ENCODE measurements at places on chromosomes 1 and 21. TPM values are rescaled to one million over a fixed set of nuclear protein-coding genes. Genes with fewer than 3 reads are reported as not detected.

DNA sequence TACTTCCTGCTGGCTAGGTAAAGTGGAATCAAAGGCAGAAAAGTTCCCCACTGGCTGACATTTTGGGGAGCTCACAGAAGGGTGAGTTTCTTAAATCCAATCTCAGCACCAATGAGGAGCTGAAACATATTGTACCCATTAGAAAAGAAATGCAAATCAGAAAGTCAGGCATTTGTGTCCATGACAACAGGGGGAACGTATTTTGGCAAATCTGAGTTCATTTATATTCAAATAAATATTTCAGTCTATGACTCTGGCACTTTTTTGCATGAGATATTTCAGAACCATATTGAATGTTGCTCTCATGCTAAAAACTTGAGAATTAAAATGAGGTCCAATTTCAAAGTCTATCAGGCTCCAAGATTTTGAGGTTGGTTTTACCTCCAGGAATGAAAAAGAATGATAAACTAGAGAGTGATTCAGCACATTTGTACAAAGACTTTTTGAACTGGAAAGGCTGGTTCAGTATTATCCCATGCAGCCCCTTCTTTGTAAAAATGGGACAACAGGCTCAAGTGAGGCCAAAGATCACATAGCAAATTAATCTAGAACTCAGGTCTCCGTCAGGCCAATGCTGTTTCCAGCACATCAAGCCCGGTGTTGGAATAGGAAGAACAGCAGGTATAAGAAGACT is 202.2 kb downstream of the RRAGC start:
- H3K27me3 ChIP-seq = peaks cover 15% of the 10 kb centered on the region
- H3K4me3 ChIP-seq = no peak overlapping the region
- no peaks in the 10 kb centered on the region for H3K36me3 ChIP-seq
- no peaks in the 10 kb centered on the region for H3K4me1 ChIP-seq

The CCDC185 gene
- total RNA-seq = not detected

- no peak overlapping the region for H3K4me3 ChIP-seq
- peak overlapping the region; percentile 90 for H3K27ac ChIP-seq
- H3K4me1 ChIP-seq = peaks cover 18% of the 10 kb centered on the region
- DNase-seq = no peak
- no peaks in the 10 kb centered on the region for H3K27me3 ChIP-seq
- H3K36me3 ChIP-seq = no peaks in the 10 kb centered on the region
These were observed 2.6 kb downstream of the GUK1 start for GRCh38 chr1:228142701-228143136.

The PPIE gene
- 41.3 TPM for total RNA-seq

The SERTAD4 gene
- total RNA-seq = 47.9 TPM

DNA sequence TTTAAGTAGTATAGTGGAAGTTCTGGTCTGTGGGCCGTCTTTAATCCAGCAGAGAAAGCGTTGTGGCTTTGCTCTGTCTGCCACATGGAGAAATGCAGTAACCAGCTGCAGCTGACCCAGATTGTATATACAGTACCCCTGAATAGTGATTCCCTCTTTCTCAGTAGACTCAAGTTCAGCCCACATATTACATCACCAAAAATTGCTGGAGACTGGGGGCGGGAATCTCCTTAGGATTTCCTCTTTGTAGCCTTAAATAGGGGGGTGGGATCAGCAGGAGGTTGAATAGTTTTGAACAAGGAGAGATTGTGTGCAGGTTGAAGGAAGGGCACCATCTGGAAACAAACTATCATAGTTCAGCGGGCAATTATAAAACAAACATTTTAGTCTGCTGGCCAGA is at the start of gene ANGPTL1:
Gene ANGPTL1, minus strand, starts transcription at position 134 of the 400 bp plus-strand sequence. CDS start 5,301 bp downstream, outside the sequence.
- H3K27ac ChIP-seq = peak within 1 kb of the TSS; percentile 36
- no peaks in the 10 kb centered on the region for H3K36me3 ChIP-seq
- DNase-seq = no peak
- peak within 1 kb of the TSS; percentile 35 for H3K4me3 ChIP-seq
- H3K4me1 ChIP-seq = no peaks in the 10 kb centered on the region

The RNU1-1 gene
- total RNA-seq = under 0.01 TPM

DNA sequence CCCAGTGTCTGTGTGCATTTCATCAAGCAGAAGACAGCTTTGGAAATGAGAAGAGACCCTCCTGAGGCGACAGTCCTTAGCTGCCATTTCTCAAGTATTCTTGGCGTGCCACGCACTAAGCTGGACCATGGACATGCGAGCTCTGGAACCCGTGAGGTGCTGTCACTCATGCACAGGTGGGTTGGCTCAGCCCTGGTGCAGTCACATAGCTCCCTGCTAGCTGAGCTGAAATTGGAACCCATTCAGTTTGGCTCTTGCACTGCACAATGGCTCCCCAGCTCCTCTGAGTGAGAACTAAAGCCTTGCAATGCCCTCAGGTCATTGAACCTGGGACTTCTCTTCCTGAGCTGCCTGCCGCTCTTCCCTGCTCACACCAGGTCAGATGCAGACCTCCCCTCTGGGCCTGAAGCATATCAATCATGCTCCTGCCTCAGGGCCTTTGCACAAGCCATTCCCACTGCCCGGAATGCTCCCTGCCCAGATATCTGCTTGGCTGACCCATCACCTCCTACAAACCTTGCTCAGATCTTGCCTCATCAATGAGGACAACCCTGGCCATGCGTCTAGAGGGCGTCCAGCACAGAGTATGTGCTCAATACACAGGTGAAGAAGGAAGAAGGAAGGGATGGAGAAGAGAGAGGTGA is 6.3 kb upstream of the SRARP start:
- no peak overlapping the region for H3K4me3 ChIP-seq
- no peaks in the 10 kb centered on the region for H3K4me1 ChIP-seq
- no peak for DNase-seq
- H3K27me3 ChIP-seq = no peaks in the 10 kb centered on the region
- H3K36me3 ChIP-seq = no peaks in the 10 kb centered on the region

The C1QA gene
- 104 TPM for total RNA-seq

The S100A1 gene
- total RNA-seq = 40.0 TPM

The SAMD11 gene
- total RNA-seq = 2.9 TPM

- no peaks in the 10 kb centered on the region for H3K36me3 ChIP-seq
- H3K4me3 ChIP-seq = no peak overlapping the region
- DNase-seq = no peak
- no peaks in the 10 kb centered on the region for H3K4me1 ChIP-seq
- H3K27ac ChIP-seq = no peak overlapping the region
- H3K27me3 ChIP-seq = no peaks in the 10 kb centered on the region
These were observed 38.3 kb upstream of the LAMC2 start for GRCh38 chr1:183147735-183148134.

The FAM72B gene
- total RNA-seq = 1.9 TPM

DNA sequence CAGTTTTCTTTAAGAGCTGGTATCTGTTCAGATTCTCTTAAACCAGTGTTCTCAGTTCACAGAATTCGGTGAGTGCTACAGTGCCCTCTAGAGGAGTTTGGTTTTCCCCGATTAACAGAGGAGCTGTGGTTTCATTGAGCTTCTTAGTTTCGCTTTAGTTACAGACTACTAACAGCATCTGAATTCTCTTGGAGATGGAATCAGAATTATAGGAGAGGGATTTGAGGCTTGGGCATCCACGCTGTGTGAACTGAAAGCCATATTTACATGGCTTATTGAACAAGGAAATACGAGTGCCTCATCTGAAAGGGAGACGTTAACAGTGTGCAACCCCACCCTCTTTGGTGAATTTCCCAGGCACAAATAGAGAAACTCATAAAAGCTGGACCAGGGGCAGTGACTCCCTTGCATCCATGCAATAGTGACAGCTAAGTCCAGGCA is 202.0 kb downstream of the USH2A start:
- H3K27me3 ChIP-seq = no peaks in the 10 kb centered on the region
- no peaks in the 10 kb centered on the region for H3K36me3 ChIP-seq
- H3K4me1 ChIP-seq = no peaks in the 10 kb centered on the region
- no peak overlapping the region for H3K27ac ChIP-seq

The MAP3K7CL gene
- 1.8 TPM for total RNA-seq

- no peak overlapping the region for H3K27ac ChIP-seq
- H3K4me3 ChIP-seq = no peak overlapping the region
- H3K36me3 ChIP-seq = no peaks in the 10 kb centered on the region
- no peaks in the 10 kb centered on the region for H3K27me3 ChIP-seq
- no peak for DNase-seq
These were observed 13.4 kb downstream of the EYA3 start for GRCh38 chr1:28074892-28075511.

- H3K36me3 ChIP-seq = no peaks in the 10 kb centered on the region
- H3K27me3 ChIP-seq = no peaks in the 10 kb centered on the region
- no peak for DNase-seq
- no peak overlapping the region for H3K27ac ChIP-seq
- H3K4me3 ChIP-seq = no peak overlapping the region
These were observed 1015.4 kb downstream of the AMY1C start for GRCh38 chr1:104765085-104765484.

DNA sequence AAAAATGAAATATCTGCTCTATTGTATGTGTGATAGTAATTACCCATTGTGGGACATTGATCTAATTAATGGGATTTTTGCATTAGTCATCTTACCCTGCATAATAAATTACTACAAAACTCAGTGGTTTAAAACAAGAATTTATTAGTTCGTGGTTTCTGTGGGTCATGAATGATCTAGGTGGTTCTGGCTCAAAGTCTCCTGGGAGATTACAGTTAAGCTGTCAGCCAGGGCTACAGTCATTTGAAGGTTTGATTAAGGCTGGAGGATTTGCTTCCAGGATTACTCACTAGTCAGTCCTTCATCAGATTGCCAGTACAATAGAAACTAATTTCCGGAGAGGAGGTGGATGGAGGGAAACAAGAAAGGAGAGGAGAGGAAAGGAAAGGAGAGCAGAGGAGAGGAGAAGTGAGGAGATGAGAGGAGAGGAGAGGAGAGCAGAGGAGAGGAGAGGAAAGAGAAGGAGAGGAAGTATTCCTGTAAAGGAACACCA is 60.4 kb upstream of the TNFSF4 start:
- no peaks in the 10 kb centered on the region for H3K36me3 ChIP-seq
- H3K27ac ChIP-seq = no peak overlapping the region
- no peak overlapping the region for H3K4me3 ChIP-seq
- H3K4me1 ChIP-seq = no peaks in the 10 kb centered on the region

GRCh38 chr21:31370893-31371544 is 27.0 kb upstream of the TIAM1 start:
- H3K27ac ChIP-seq = no peak overlapping the region
- H3K27me3 ChIP-seq = no peaks in the 10 kb centered on the region
- H3K4me1 ChIP-seq = no peaks in the 10 kb centered on the region
- no peaks in the 10 kb centered on the region for H3K36me3 ChIP-seq

- H3K27ac ChIP-seq = no peak overlapping the region
- no peak overlapping the region for H3K4me3 ChIP-seq
- H3K27me3 ChIP-seq = no peaks in the 10 kb centered on the region
- no peak for DNase-seq
These were observed 79.4 kb downstream of the TNR start for GRCh38 chr1:175663991-175664390.
